Frontal cortex (tissue), 4 donors: ENCODE measurements at places on chromosomes 6 and 20. TPM values are rescaled to one million over a fixed set of nuclear protein-coding genes. Genes with fewer than 3 reads are reported as not detected.

The GNRH2 gene
- total RNA-seq, result not detected

The RAET1L gene
- not detected for total RNA-seq

The PHF3 gene
- total RNA-seq, result 99.1 TPM

The VSX1 gene
- total RNA-seq, result not detected

The CFAP206 gene
- total RNA-seq, result 2.0 TPM

The LATS1 gene
- total RNA-seq, result 22.8 TPM

The WFDC2 gene
- total RNA-seq, result 3.3 TPM

The ZNF334 gene
- total RNA-seq, result 11.4 TPM
